ENCODE measurements at places on chromosomes 11 and 22. TPM values are rescaled to one million over a fixed set of nuclear protein-coding genes. Genes with fewer than 3 reads are reported as not detected.

MYBPC3 gene
- total RNA-seq = not detected

IFITM10 gene
- 2.2 TPM for total RNA-seq

- H3K4me3 ChIP-seq = no peak overlapping the region
- no peaks in the 10 kb centered on the region for H3K36me3 ChIP-seq
- no peak overlapping the region for H3K27ac ChIP-seq
- DNase-seq = no peak
- H3K27me3 ChIP-seq = peaks cover 3% of the 10 kb centered on the region
Observed at GRCh38 chr11:121350314-121351082, 57.9 kb downstream of the SC5D start.

DNA sequence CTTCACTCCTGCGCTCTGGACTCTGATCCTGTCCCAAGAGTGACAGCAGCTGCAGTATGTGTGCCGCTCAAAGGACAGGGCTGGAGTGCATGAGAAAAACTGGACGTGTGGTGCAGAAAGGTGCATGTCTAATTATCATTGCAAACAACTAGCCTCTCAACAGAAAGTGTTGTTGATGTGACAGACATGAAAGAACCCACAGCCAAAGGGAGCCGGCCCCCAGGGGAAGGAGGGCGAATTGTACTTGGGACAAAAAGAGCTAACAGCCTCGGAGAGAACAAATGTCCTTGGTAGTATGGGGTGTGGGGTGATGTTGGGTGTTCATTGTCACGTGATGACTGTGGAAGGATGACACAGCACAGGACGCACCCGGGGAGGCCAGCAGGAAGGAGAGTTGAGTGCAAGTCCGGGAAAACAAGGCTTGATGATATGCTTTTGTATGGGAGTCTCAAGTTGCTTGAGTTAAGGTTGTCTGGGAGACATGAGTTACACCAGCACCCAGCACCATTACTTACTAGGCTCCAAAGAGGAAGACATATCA, 325.5 kb downstream of the NTM start:
- peaks cover 41% of the 10 kb centered on the region for H3K4me1 ChIP-seq
- no peaks in the 10 kb centered on the region for H3K36me3 ChIP-seq
- DNase-seq = no peak
- no peak overlapping the region for H3K4me3 ChIP-seq

TIMP3 gene
- total RNA-seq = 68.2 TPM

APOA1 gene
- total RNA-seq = 0.75 TPM

- peak overlapping the region; percentile 83 for H3K27ac ChIP-seq
- H3K27me3 ChIP-seq = no peaks in the 10 kb centered on the region
- peaks cover 19% of the 10 kb centered on the region for H3K4me1 ChIP-seq
- no peak overlapping the region for H3K4me3 ChIP-seq
Observed at GRCh38 chr22:39309881-39310714, 9.3 kb downstream of the RPL3 start.

Measured in mesothelial cell of epicardium (in vitro differentiated cells).